Suprapubic skin (tissue), 4 donors: ENCODE measurements at places on chromosomes 3 and 15. TPM values are rescaled to one million over a fixed set of nuclear protein-coding genes. Genes with fewer than 3 reads are reported as not detected.

DNA sequence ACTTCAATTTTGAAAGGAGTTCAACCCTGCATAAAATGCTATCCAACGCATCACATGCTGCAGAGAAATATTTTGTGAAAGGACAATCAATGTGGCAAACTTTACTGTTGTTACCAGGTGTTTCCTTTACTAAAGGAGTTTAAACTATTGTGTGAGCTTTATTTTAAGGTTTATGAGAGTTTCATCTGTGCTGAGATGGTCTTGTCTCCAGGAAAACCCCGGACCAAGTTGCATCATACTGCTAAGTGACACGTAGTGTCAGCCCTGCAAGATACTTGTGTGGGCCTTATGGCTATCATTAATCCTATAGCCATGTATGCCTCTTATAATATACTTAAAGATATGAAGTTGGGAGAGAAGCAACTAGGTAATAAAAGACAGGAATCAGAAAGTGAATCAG lies 94.5 kb upstream of the EPHA6 start:
- no peaks in the 10 kb centered on the region for H3K36me3 ChIP-seq
- H3K27me3 ChIP-seq: no peaks in the 10 kb centered on the region
- no peak overlapping the region for H3K27ac ChIP-seq
- H3K4me1 ChIP-seq: no peaks in the 10 kb centered on the region
- no peak overlapping the region for H3K4me3 ChIP-seq

- H3K4me3 ChIP-seq: no peak overlapping the region
- no peaks in the 10 kb centered on the region for H3K4me1 ChIP-seq
- H3K27ac ChIP-seq: no peak overlapping the region
These were observed 157.0 kb downstream of the RYR3 start for GRCh38 chr15:33467816-33468163.

GRCh38 chr3:196207833-196208607 lies 3.2 kb downstream of the ZDHHC19 start:
- H3K27ac ChIP-seq: no peak overlapping the region
- H3K27me3 ChIP-seq: no peaks in the 10 kb centered on the region
- peaks cover 8% of the 10 kb centered on the region for H3K4me1 ChIP-seq
- H3K4me3 ChIP-seq: peak overlapping the region; percentile 47

DNA sequence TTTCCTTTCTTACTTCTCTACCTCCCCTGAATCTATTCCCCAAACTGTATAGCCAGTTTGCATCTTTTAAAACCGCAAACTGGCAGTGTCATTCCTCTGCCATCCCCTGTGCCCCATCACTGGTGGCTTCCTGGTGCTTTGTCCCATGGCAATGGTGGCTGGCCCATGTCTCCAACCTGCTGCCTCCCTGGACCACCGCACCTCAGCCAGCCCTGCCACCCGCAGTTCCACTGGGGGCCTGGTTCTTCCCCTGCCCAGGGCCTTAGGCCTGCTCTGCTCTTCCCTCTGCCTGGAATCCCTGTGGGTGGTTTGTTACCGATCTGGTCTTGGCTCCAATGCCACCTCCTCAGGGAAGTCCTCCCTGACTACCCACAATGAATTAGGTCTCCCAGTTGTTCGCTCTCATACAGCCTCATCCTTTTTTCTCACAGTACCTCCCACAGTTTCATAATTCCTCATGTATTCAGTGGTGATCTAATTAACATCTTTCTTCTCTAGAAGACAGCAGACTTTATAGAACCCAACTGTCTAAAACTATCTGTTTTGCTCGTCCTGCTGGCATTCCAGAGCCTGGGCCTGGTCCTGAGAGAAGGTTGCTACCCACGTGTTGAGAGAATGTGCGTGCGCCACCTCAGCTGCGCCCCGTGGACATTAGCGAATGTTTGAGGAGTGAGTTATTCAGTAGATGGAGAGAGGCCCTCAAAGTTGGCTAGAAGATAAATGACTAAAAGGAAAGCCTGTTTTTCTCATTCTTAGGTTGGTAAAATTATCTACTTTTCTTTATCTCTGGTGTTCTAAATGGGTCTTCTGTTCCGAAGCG lies 130.1 kb downstream of the DNAJB8 start:
- H3K27ac ChIP-seq: peak overlapping the region; percentile 4
- peaks cover 7% of the 10 kb centered on the region for H3K36me3 ChIP-seq
- no peak for DNase-seq

GRCh38 chr15:84962955-84963354 lies 18.7 kb upstream of the PDE8A start:
- no peaks in the 10 kb centered on the region for H3K36me3 ChIP-seq
- no peak overlapping the region for H3K27ac ChIP-seq
- DNase-seq: no peak
- no peak overlapping the region for H3K4me3 ChIP-seq

DNA sequence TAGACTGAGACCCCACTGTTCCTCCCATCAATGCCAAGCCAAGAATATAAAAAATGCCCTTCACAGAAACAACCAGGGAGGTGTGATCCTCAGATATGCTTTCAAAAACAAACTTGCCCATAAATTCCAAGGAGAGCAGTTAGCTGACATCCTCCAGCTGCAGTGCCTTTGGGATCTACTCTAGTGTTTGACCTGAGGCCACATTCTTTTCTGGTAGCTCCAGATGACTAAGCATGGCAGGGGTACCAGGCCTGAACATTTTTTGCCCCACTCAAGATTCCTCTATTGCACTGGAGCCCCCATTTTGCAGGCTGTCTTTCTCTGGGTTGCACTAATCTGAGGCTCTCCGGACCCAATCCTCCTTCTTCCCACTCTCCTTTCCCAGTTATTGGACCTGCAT lies 27.9 kb upstream of the ACP3 start:
- no peaks in the 10 kb centered on the region for H3K36me3 ChIP-seq
- H3K27ac ChIP-seq: no peak overlapping the region
- H3K27me3 ChIP-seq: no peaks in the 10 kb centered on the region
- no peak for DNase-seq

The PIGZ gene
- total RNA-seq: 11.0 TPM

DNA sequence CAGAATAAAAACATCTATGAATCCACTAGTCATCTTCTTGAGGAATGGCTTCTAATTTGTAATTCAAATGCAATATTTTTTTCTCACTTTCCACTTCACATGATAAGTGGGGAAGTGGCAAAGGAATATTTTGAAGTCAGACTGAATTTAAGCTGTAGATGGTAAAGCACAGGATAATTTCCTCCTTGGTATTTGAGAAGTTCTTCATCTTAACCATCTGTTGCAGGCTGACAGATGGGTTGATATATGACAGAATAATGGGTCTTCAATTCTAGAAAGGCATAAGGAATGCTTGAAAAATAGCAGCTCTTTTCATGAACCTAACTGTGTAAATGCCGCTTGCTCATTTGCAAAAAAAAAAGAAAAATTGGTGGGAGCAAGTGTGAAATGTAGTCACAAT lies 66.5 kb upstream of the SNTN start:
- no peak for DNase-seq
- no peak overlapping the region for H3K27ac ChIP-seq
- H3K4me1 ChIP-seq: no peaks in the 10 kb centered on the region

- DNase-seq: no peak
- no peak overlapping the region for H3K4me3 ChIP-seq
- no peaks in the 10 kb centered on the region for H3K27me3 ChIP-seq
- no peak overlapping the region for H3K27ac ChIP-seq
- H3K4me1 ChIP-seq: no peaks in the 10 kb centered on the region
These were observed 62.1 kb downstream of the POMGNT2 start for GRCh38 chr3:43043793-43044192.

The SLC6A6 gene
- 94.3 TPM for total RNA-seq

The P2RY13 gene
- total RNA-seq: 0.62 TPM

DNA sequence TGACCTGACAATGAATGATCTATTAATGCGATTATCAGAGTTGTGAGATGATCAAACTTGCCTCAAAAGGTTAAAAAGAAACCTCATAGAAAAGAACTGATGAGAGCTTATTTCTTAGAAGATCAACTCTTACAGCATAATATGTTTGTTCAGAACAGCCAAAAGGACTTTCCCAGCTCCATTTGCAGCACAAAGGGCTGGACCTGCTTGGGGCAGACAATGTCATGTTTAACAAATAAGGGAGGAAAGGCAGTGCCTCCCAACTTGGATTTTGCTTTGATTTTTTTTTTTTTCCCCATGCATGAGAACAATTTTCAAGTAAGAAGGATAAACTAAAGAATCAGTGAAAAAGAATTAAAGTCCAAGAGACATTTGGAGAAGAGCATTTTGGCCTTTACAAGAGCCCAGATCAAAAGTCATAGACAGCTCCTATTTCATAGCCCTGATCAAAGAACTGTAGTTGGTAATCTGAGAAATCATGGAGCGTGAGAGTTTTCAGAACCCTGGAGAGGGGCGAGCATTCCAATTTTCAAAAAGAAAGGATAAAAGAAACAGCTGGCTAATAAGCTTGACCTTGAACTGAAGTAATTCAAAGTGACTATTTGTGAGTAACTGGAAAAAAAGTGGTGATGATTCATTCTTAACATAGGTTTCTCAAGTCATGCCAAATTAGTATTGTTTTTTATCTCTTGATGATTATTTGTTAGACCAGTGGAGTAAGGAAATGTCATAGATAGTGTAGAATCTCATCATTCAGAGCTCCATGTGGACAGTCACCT lies 136.0 kb upstream of the CFAP20DC start:
- no peak for DNase-seq
- no peaks in the 10 kb centered on the region for H3K36me3 ChIP-seq
- no peak overlapping the region for H3K27ac ChIP-seq

The FBXW12 gene
- total RNA-seq: not detected

The HTR3E gene
- 1.1 TPM for total RNA-seq

The SLC49A4 gene
- total RNA-seq: 31.0 TPM

DNA sequence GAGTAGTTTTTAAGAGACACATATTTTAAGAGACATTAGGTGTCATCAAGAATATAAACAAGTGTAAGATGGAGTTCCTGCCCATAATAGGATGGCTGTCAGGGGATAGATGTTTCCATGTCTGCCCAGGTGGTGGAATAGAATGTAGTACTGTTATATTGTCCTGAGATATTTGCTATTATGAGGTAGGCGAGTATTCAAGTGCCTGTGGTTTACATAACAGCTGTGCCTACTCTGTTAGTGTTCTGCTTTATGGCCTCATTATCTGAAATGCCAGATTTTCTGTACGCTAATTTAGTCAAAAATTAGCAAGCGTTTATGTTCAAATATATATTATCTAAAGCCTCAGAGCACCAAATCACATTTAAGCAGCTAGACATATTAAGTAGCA lies 360.2 kb upstream of the ROPN1 start:
- H3K27ac ChIP-seq: no peak overlapping the region
- no peak for DNase-seq
- H3K27me3 ChIP-seq: no peaks in the 10 kb centered on the region
- no peaks in the 10 kb centered on the region for H3K4me1 ChIP-seq

DNA sequence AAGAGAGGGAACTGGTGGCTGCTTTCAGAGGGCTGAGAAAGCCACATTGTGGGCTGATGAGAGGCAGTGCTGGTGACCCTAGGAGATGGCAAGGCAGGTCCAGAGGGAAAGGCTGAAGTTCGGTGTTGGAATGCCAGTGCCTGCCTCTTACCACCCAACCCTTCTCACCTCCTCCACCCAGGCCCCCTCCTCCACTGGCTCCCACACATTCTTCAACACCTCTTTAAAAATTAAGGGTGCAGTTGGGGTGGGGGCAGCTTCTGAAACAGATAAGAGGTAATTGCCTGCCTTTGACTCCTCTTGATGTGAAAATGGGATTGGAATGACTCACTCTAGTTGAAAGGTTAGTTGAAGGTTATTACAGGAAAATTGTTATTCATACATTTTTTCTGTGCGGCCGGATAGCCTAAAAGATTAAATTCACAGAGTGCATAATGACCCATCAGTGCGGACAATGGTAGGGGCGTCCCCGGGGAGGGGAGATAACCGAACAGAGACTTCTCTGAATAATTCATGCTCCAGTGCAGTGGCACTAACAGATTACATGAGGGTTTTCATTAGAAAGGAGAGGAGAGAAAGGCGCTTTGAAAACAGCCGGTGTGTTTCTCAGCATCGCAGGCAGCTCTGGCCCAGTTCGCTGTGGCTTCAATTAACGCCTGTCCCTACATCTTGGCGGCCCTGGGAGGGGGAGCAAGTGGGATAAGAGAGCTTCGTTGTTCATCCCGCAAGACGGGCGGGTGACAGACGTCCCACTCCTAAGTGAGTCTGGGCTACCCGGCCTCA lies 212.4 kb downstream of the TLE3 start:
- H3K27ac ChIP-seq: no peak overlapping the region
- H3K36me3 ChIP-seq: no peaks in the 10 kb centered on the region
- peaks cover 28% of the 10 kb centered on the region for H3K27me3 ChIP-seq
- no peak for DNase-seq
- no peak overlapping the region for H3K4me3 ChIP-seq
- H3K4me1 ChIP-seq: no peaks in the 10 kb centered on the region

GRCh38 chr3:140188285-140188684 lies 253.3 kb downstream of the CLSTN2 start:
- DNase-seq: no peak
- H3K27me3 ChIP-seq: no peaks in the 10 kb centered on the region
- no peaks in the 10 kb centered on the region for H3K36me3 ChIP-seq

DNA sequence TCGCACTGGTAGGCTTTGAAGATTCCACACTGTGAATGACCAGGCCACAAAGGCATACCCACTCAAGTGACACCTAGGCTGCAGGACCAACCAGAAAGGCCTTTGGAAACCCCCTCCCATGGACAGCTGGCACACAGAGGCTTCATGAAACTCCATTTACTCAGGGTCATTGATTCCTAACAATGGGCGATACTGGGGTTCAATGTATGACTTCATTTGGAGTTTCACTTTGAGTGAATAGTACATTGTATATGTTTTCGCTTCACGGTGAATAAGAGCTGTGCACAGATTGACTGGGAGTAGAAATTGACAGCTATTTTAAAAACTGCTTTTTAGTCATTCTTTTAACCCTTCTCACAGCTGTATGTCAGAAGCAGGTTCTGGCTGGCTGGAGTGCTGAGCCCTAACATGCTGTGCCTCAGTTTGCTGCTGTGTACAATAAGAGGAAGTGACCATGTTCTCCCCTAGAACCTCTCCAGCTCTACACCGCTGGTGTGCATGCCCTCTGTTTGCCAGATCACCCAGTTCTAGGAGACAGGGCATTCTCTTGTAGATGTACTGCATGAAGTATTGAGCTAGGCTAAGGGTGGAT lies 15.4 kb upstream of the CX3CR1 start:
- H3K36me3 ChIP-seq: no peaks in the 10 kb centered on the region
- H3K4me1 ChIP-seq: no peaks in the 10 kb centered on the region

- H3K4me1 ChIP-seq: peaks cover 12% of the 10 kb centered on the region
- no peaks in the 10 kb centered on the region for H3K27me3 ChIP-seq
- H3K27ac ChIP-seq: no peak overlapping the region
- H3K36me3 ChIP-seq: peaks cover 30% of the 10 kb centered on the region
- no peak overlapping the region for H3K4me3 ChIP-seq
- peak; percentile 65 for DNase-seq
These were observed 58.4 kb downstream of the MAP6D1 start for GRCh38 chr3:183766745-183767606.

DNA sequence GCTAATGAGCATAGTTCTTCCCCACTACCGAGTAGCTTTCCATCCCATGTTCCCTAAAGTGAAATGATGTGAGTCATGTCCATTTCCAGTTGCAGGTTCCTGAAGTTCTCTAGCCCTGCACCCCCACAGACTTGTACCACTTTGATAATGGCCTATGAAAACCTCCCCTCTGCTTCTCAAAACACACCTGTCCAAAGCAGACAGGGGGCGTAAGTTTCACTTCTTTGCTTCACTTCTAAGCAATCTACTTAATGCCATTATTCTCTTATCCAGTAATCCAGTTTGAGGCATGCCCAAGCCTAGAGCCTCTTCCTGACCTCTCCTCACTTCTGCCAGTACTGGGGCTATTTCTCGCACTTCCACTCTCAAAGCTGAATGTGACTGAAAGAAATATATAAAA lies 305.1 kb downstream of the IGSF11 start:
- no peak overlapping the region for H3K4me3 ChIP-seq
- no peaks in the 10 kb centered on the region for H3K4me1 ChIP-seq
- no peaks in the 10 kb centered on the region for H3K27me3 ChIP-seq
- no peak overlapping the region for H3K27ac ChIP-seq
- H3K36me3 ChIP-seq: no peaks in the 10 kb centered on the region
